Globus pallidus (tissue), 1 donor: ENCODE measurements at places on chromosomes 7 and 10.

- no peak for DNase-seq
These were observed 40.4 kb downstream of the NPVF start for GRCh38 chr7:25187932-25188331.

DNA sequence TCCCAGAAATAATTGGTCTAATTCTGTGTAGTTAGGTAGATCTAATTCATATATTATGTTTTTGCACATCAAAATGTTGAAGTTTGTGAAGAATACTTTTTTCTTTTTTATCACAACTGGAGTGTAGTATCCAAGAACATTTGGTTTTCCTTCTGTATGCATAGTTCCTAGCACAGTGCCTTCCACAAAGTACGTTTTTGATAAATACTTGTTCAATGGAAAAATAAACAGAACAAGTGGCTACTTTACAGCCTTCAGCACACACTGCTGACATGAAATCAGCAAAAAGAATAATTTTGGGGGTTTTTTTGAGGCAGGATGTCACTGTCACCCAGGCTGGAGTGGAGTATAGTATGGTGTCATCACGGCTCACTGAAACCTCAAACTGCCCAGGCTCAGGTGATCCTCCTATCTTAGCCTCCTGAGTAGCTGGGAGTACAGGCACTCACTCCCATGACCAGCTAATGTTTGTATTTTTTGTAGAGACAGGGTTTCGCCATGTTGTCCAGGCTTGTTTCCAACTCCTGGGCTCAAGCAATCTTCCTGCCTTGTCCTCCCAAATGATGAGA, 27.9 kb downstream of the TARP start:
- DNase-seq, result no peak

GRCh38 chr7:74023786-74024185, 4.2 kb upstream of the ELN start:
- no peak for DNase-seq

DNA sequence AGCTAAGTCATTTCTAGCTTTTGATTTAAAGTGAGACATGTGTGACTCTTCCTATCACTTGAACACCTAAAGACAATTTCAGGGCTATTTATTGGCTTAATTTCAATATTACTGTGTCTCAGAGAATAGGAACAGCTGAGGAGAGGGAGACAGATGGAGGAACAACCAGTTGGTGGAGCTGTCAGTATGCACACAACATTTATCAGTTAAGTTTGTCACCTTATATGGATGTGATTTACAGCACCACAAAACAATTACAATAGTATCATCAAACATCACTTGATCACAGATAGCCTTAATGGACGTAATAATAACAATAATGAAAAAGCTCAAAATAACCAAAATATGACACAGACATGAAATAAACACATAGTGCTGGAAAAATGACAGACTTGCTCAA, 129.6 kb downstream of the NPSR1 start:
- DNase-seq, result no peak

DNA sequence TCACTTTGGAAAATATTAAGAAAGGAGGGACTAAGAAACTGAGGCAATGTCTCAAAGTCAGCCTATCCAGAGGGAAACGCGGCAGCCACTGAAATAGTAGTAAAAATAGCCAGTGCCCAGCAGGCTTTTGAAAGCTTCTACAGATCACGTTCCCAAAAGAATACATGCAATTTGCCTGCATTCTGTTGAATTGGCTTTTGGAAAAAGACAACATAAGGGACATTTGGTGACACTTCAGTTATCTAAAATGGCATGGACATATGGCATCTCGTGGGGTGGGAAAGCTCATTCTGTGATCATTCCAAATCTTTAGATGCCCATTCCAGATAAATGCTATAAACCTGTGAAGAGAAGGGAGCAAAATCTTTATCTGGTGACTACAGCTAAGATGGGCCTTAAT, 82.8 kb upstream of the PDE1C start:
- no peak for DNase-seq

GRCh38 chr10:29026065-29026797, 262.6 kb upstream of the LYZL1 start:
- no peak for DNase-seq

- DNase-seq, result no peak
These were observed 100.2 kb downstream of the AGMO start for GRCh38 chr7:15461576-15461975.

GRCh38 chr7:88105231-88105630, 114.6 kb downstream of the SRI start:
- no peak for DNase-seq

DNA sequence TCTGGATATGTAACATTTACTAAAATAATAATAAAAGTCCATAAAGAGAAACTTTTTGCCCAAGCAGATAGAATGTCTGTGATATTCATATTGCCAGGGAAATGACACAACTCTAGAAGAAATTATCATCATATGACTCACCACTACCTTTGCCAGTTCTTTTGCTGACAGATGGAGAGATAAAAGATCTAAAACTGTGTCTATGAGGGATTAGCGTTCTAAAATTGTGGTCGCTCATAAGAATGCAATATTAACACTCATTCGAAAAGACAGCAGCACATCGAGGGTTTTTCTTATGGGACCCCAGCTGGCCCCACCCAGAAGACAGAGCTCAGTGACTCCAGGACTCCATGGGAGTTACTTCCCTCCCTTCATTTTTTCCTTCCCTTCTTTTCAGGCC, 16.6 kb upstream of the LANCL2 start:
- no peak for DNase-seq

- no peak for DNase-seq
These were observed 85.1 kb upstream of the KMT2C start for GRCh38 chr7:152520861-152521302.

- peak; percentile 64 for DNase-seq
These were observed 4.2 kb downstream of the ELN start for GRCh38 chr7:74032191-74032490.

- no peak for DNase-seq
These were observed 80.1 kb downstream of the LRRTM3 start for GRCh38 chr10:67005981-67006380.

GRCh38 chr7:139094030-139094429, 15.5 kb downstream of the ZC3HAV1 start:
- DNase-seq, result no peak

GRCh38 chr7:40885503-40885902, 750.7 kb downstream of the SUGCT start:
- no peak for DNase-seq

DNA sequence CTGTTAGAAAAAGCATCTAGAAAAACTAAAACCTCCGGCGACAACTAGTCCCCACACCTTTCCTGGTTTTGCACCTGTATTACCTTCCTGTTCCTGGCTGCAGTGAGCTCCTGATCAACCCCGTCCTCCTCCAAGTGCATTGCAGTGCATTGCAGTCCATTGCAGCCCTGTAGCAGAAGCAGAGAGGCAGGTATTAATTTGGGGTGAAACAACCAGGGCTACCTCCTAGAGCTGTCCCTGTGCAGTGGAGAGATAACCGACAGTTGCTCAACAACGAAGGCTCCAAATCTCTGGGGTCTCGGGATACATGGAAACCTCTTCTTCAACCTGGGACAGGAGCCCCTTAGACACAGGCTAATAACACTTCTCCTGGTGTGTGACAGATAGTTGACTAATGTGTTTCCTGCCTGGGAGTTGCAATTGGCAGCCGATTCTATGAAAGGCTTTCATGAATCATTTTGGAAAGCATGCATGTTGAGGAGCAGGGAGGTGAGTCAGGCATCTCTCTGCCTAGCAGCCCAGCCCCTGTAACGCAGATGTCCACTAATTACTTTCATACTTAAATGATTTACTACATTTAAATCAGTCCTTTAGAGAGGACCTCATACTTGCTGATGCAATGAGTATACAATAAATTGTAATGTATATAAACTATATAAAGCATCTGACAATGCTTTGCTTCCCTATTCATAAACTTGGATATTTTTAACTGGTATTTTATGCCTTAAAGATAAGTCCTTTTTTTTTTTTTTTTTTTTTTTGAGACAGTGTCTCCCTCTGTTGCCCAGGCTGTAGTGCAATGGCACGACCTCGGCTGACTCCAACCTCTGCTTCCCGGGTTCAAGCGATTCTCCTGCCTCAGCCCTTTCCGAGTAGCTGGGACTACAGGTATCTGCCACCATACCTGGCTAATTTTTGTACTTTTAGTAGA, 59.0 kb downstream of the PRR15 start:
- no peak for DNase-seq

- no peak for DNase-seq
These were observed 8.5 kb downstream of the ANKRD22 start for GRCh38 chr10:88843171-88843570.

DNA sequence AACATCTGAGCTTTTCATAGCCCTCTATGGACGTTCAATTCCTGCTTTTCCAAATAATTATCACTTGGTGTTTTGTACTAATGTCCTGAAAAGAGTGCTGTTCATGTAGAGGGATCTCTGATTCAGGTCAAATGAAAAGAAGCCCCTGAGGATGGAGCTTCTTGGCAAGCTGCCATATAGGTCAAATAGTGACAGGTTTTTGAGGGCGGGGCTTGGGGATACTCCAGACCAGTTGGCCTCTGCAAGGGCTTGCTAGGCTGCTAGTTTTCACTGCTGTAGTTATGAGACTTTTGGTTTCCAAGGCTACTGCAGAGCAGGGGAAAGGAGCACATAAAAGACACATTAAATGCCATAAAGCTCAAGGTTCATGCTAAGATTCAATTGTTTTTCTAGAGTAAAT, 257.2 kb upstream of the CACNA2D1 start:
- no peak for DNase-seq

DNA sequence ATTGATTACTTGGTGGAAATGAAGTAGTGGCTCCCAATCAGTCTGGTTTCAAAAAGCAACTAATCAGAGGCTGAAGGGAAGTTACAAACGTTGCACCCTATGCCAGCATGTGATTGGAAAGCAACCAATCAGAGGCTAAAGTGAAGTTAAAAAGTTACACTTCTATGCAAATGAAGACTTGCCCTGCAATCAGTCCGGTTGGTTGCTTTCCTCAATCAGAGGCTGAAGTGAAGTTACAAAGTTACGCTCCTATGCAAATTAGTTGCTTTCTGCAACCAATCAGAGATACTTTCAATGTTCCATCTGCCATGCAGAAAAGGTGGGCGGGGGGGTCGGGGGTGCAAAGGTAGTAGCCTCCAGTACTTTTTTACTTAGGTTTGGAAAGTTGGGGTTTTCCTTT, 1077.1 kb downstream of the TYW1 start:
- DNase-seq, result no peak

- DNase-seq, result no peak
These were observed 160.4 kb downstream of the KIF20B start for GRCh38 chr10:89861584-89862301.

DNA sequence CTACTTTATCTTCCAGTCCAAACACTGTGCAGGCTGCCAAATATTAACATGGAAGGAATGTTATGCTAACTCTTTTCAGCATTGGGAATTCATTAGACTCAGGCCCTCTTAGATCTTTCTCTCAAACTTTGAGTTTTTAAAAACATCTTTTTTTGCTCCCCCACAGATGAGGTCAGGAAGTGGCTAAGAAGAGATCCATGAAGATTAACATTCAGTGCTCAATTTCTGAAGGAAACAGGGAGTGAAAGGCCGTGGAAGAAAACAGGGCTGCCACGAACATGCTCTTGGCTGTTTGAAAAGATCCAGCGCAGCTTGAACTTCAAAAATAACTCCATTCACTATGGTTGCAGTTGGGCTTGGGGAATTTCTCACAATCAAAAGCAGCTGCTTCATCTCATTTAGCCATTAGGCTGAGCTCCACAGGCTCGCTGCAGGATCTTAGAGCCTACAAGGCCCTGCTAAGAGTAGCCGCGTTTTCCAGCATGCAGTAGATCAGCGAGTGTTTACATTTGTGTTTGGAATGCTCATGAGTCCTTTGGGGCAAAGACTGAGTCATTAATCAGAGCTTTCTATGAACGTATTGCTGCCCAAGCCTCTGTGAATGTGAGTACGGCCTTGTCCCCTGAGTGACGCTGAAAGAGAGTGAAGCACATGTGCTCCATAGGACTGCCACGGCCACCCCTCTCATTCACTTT, 41.2 kb upstream of the TNS3 start:
- no peak for DNase-seq

DNA sequence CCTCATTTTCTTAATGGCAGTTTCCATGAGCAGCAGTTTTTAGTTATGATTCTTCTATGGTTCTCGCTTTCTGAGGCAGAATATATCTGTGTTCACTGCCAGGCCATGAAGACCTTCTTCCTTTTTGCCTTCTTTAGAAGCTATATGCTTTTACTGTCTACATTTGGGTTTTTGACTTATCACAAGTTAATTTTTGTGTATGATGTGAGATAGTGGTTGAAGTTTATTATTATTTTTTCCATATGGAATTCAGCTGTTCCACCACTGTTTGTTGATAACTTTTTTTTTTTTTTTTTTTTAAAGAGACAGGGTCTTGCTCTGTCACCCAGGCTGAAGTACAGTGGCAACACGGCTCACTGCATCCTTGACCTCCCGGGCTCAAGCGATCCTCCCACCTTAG, 44.5 kb downstream of the INPP5A start:
- DNase-seq, result no peak

GRCh38 chr7:31734456-31734855, 47.4 kb downstream of the PPP1R17 start:
- no peak for DNase-seq

DNA sequence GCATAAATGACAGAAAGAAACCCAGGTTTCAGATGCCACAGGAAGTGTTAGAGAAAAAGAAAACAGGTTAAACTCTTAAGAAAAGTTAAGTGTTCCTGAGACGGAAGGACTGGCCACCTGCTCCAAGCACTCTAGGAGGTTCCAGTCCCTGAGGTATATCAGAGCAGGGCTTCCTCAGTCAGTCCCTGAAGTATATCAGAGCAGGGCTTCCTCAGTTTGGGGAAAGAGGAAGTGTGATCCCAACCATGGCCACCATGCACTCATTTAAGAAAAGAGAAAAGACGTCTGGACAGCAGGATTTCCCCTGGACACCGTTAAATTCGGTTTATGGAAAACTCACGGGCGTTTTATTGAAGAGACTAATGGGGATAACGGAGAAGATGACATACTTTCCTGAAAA, 133.4 kb upstream of the PFKP start:
- DNase-seq, result no peak

GRCh38 chr7:36943591-36944435, 219.5 kb upstream of the AOAH start:
- DNase-seq, result no peak

DNA sequence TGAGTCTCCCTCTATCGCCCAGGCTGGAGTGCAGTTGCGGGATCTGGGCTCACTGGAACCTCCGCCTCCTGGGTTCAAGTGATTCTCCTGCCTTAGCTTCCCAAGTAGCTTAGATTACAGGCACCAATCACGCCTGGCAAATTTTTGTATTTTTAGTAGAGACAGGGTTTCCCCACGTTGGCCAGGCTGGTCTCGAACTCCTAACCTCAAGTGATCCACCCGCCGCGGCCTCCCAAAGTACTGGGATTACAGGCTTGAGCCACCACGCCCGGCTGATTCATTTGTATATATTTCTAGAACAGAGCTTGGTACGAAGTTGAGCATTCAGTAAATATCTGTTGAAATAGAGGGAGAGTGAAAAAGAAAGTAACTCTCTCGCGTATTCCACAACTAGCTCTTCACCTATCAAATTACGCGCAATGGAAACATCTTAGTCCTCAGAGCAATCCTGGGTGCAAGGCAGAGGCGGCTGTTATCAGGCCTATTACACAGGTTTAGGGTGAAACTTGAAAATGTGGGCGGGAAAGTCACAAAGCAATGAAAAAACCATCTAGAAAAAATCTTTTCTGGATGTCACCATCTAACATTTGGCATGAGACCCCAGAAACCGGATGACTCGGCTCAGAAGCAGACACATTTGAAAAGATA, 707 bp upstream of the GHITM start:
- DNase-seq, result no peak
